ACHN (cell line): ENCODE measurements at places on chromosomes 7 and 10.

DNA sequence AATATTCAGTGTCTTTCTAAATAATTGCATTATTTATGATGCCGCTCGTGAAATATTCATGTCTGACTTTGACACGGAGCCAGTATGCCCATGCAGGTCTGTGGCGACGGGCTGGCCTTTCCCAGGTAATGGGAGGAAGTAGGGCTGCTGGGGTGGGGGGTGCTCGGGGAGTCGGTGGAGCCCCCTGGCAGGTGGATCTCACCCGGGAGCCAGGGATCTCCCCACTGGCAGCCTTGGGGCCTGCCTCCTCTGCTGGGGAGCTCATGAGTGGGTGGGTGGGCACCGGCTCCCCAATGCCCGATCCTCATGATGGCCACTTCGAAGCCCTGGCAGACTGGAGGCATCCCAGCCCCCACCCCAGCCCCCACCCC lies 52.8 kb downstream of the PWWP2B start:
- no peak for DNase-seq

DNA sequence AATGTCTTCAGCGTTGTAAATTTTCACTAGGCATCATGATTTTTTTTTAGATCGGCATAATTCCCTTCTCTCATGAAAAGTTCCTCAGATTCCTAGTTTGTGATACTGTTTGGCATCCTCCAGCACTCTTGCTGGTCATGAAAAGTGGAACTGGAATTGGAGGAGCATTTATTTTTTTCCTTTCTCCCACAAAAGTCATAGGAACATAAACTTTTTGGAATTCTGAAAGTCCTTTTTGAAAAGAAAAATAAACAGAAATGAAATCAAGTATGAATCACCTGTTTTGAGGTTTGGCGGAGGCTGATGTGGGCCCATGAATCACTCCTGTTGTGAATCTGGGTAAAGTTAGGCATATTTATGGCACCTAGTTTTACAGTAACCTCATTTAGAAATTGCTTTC lies 17.7 kb downstream of the CACNB2 start:
- DNase-seq: no peak

DNA sequence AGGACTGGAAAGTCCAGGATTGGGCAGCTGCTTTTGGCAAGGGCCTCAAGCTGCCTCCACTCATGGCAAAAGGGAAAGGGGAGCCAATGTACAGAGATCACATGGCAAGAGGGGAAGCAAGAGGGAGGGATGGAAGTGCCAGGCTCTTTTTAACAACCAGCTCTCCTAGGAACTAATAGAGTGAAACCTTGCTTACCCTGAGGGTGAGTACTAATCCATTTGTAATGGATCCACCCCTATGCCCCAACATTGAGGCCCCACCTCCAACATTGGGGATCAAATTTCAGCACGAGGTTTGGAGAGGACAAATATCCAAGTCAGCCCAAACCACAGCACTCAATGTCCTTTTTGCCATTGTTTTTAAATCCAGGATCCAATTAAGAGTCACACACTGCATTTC lies 12.5 kb downstream of the HABP2 start:
- no peak for DNase-seq

- DNase-seq: peak; percentile 81
Measured at GRCh38 chr10:127908106-127908958, 1.4 kb downstream of the PTPRE start.

- peak; percentile 95 for DNase-seq
Measured at GRCh38 chr10:34528320-34528719, 286.8 kb downstream of the PARD3 start.

DNA sequence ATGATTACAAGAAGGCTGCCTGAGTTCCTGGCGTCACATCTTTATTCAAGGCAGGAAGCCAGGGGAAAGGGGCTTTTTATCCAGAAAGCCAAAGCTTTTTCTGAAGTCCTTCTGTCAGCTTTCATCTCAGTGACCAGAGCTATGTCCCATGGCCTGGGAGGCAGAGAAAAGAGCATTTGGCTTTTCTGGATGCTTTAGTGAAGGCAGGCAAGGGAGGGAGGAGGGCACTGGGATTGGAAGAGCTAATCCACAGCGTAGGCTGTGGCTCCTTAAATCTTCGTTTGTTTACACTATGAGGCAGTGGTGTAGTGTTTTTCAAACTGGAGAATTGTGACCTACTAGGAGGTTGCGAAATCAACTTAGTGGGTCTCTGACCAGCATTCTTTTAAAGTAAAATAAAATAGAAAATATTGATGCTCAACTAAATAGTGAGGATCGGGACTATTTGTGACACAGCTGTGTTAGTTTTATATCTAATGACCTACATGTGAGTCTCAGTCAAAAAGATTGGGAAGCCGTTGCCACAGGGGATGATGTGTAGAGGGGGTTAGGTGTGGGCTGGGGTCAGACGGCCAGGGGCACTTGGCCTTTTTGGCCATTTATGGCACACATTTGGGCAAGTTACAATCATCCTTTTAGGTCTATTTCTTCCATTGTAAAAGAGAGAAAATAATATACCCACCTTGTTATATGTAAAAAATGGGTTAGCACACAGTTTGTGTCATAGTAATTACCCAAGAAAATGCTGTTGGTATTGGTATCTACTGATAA lies 14.1 kb downstream of the CRYGN start:
- no peak for DNase-seq

- no peak for DNase-seq
Measured at GRCh38 chr7:47546733-47547494, 35.0 kb downstream of the TNS3 start.

GRCh38 chr7:24864214-24864817 lies 107.1 kb upstream of the GSDME start:
- no peak for DNase-seq

- no peak for DNase-seq
Measured at GRCh38 chr7:4486907-4487306, 195.2 kb upstream of the FOXK1 start.

DNA sequence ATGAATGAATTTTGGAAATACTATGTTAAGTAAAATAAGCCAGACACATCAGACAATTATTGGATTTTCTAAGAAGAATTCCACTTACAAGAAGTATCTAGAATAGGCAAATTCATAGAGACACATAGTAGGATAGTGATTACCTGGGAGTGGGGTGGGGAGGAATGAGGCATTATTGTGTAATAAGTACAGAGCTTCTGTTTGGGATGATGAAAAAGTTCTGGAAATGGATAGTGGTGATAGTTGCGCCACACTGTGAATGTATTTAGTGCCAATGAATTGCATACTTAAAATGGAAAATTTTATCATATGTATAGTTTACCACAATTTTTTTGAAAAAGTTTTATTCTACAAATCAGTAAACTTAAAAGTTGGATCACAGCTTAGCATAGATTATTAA lies 297.2 kb upstream of the KAT6B start:
- no peak for DNase-seq

DNA sequence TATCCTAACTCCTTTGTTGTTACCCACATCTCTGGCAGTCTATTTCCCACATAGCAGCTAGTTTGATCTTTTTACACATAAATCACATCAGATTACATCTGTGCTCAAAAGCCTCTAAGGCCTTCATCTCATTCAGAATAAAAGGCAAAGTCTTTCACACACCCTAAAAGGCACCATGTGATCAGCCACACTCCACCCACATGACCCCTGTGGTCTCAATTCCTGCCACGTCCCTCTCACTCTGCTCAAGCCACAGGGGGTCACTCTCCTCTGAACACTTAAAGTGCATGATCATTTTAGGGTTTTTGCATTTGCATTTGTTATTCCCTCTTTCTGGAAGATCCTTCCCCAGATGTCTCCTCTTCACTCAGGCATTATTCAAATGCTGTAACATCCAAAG lies 30.8 kb downstream of the ELAPOR2 start:
- DNase-seq: no peak

DNA sequence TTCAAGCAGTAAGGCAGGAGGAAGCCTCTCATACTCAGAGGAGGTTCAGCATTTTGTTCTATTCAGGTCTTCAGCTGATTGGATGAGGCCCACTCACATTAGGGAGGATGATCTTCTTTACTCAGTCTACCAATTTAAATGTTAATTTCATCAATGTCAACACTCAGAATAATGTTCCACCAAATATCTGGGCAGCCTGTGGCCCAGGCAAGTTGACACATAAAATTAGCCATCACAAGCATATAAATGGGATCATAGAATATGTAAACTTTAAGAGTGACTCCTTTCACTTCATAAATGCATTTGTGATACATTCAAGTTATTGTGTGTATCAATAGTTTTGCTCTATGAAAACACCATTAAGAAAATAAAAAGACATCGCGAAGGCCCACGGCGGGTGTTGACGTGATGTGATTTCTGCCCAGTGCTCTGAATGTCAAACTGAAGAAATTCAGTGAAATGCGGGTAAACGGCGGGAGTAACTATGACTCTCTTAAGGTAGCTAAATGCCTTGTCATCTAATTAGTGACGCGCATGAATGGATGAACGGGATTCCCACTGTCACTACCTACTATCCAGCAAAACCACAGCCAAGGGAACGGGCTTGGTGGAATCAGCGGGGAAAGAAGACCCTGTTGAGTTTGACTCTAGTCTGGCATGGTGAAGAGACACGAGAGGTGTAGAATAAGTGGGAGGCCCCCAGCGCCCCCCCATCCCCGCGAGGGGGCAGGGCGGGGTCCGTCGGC lies 536.1 kb upstream of the AUTS2 start:
- no peak for DNase-seq

GRCh38 chr10:69961881-69962745 lies 90.5 kb upstream of the MACROH2A2 start:
- DNase-seq: no peak

DNA sequence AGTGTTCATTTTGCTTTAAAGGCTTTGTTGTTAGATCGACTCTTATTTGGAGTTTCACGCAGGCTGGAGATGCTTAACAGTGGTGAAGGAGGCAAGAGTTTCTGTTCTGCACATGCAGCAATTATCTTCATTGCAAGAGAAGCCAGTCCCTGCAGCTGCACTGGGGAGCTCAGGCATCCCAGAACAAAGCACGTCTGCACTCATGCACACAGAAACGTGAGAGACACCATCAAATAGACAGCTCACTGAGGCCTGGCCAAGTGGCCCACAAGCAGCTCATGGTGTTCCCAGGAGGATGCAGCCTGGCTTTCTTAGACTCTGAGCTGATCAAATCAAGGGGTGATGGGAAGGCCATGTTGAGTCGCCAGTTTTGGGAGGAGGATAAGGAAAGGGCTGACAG lies 246.1 kb downstream of the CREB5 start:
- no peak for DNase-seq

DNA sequence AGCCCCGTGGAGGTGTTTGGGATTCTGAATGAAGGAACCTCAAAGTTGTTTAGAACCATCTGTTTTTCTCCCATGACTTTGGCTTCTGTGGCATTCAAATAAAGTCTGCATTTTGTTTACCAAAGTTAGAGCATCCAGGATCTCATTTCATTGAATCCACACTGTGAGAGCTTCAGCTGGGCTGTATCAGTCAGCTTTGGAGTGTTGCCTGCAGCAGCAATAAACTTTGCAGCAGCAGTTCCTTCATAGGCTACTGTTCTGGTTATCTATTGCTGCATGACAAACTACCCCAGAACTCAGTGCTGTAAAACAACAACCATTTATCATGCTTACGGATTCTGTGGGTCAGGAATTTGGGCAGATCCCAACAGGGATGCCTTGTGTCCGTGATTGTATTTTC lies 1575.2 kb upstream of the LRRTM3 start:
- DNase-seq: no peak

GRCh38 chr7:128406314-128407232 lies 3.2 kb downstream of the IMPDH1 start:
- DNase-seq: no peak

- no peak for DNase-seq
Measured at GRCh38 chr10:86524225-86524962, 2.8 kb upstream of the WAPL start.

GRCh38 chr7:3064067-3064466 lies 20.4 kb upstream of the CARD11 start:
- no peak for DNase-seq

DNA sequence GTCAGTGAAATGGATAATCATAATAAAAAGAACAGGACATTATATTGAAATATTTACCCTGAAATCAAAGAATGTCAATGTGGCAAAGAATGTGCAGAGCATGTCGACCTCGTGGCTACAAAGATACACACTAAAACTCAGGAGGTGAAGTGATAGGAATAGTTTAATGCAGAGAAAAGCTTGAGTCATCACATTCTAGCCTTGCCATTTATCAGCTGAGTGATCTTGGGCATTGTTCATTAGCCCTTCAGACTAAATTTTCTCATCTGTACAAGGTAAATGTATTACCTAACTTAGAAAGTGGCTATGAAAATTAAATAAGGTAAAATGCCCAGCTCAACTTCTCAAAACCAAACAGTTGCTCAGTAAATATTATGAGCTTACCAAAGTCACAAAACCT lies 22.6 kb downstream of the CALCR start:
- DNase-seq: no peak

DNA sequence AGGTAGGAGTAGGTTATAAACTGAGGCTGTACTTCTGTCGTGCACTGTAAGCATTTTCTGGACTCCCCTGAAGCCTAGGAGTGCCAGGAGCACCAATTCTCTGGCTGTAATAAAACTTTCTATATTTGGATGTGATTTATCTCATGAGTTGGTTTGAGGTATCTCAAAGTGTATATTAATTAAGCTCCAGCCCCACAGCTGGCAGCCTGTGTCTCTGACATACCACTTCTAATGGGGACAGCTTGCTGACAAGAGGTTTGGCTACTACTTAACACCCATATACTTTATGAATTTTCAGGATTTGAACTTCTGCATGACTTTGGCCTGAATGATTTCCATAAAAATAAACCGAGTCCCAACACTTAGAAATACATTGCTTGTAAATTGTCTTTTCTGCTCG lies 35.2 kb downstream of the CFAP58 start:
- no peak for DNase-seq

DNA sequence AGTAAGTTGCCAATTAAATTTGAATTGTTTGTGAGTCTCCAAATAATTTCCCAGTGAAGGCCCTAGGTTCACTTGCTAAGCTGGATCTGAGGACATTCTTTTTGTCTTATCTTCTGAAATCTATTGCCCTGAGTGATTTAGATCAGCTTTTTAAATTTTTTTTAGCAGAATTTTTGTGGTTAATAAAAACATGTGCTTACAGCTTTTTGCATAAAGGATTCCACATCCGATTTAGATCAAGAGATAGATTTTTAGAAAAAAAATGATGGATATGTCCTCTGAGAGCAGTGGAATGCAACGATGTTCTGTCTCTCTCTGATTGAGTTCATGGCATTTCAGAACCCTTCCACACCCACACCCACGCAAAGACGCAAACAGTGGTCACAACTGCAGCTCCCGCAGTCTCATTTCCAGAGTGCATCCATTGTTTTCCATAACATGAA lies 358.8 kb downstream of the SUGCT start:
- no peak for DNase-seq

- no peak for DNase-seq
Measured at GRCh38 chr7:151812967-151813366, 63.9 kb downstream of the PRKAG2 start.

- DNase-seq: peak; percentile 58
Measured at GRCh38 chr7:66013938-66014337, 31.9 kb upstream of the GUSB start.

- DNase-seq: no peak
Measured at GRCh38 chr10:1417574-1417973, 319.8 kb downstream of the ADARB2 start.

- no peak for DNase-seq
Measured at GRCh38 chr10:58840840-58841435, 328.3 kb downstream of the BICC1 start.
